ENCODE measurements at places on chromosomes 5 and 9. TPM values are rescaled to one million over a fixed set of nuclear protein-coding genes. Genes with fewer than 3 reads are reported as not detected.

DNA sequence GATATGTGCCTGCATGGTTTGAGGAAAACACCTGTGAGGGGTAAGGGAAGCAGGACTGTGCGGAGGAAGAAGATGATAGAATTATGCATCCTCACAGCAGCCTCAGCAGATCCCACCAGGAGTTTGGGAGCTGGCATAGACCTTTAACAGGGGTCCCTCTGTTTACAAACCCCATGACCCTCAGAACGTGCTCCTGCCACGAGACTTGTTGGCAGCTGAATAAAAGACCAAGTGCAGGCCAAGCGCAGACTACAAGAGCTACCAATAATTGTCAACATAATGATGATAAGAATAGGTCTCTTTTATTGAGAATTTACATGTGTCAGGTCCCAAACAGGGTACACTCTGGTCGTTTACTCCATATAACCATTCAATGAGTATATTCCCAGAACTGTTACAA lies 236.0 kb downstream of the MED10 start:
- no peak overlapping the region for H3K27ac ChIP-seq
- H3K4me3 ChIP-seq = no peak overlapping the region
- no peaks in the 10 kb centered on the region for H3K4me1 ChIP-seq
- DNase-seq = no peak

DNA sequence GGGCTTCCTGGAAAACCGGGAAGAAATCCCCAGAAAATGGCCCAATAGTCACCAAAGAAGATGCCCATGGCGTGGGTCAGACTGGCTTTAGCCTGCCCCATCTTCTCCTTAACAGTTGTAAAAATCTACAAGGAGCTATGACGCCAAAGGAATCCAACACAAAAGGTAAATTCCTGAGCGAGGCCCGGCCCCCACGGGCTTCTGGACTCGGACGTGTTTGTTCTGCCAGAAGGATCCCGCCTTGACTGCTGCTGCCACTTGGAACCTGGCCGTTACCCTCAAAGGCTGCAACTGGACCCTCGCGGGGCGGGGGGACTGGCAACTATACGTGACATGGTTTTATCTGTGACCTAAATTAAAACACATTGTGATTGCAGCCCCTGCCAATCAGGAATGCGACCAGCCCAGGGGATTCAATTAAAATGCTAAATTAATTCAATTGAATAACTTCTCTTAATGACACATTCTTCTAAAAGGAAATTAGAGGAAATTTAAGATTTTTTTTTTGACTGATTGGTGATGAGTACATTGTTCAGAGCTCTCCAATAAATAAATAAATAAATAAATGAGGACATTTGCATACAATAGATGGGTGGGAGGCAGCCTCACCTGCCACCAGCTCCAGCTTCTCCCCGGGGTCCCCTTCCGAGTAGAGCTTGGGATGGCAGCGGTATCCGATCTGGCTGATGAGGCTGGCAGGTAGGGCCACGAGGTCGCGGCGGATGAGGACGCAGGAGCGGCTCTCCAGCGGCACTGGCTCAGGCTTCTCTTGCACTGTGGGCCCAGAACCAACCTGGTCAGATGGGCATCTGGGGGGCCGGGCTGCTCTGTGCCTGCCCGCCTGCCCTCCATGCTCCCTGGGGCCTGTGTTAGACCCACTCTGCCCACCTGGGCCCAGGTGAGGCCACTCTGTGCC lies 54.7 kb upstream of the UBAC1 start:
- H3K4me1 ChIP-seq = peaks cover 8% of the 10 kb centered on the region
- H3K27me3 ChIP-seq = no peaks in the 10 kb centered on the region
- no peak overlapping the region for H3K27ac ChIP-seq
- peaks cover 1% of the 10 kb centered on the region for H3K36me3 ChIP-seq

DNA sequence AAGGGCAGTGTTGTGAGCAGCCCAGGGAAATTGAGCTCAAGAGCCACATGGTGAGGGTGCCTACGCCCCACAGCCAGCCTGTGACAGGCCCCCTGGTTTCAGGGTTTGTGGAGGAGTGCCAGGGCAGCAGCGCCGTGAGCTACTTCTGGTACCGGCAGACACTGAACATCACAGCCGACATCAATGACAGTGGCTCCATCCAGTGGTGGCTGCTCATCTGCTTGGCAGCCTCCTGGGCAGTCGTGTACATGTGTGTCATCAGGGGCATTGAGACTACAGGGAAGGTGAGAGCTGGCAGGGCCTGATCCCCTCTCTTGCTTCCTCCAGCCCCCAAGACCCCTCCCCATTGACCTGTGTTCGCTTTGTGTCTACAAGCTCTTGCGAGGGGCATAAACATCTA lies 10.2 kb downstream of the SLC6A18 start:
- H3K4me3 ChIP-seq = no peak overlapping the region
- no peak overlapping the region for H3K27ac ChIP-seq
- no peaks in the 10 kb centered on the region for H3K36me3 ChIP-seq

Gene GLIPR2
- total RNA-seq = 101 TPM

Gene OR1J2
- total RNA-seq = not detected

Gene CCL21
- total RNA-seq = not detected
